ENCODE measurements at places on chromosomes 7 and 10.

- DNase-seq, result no peak
These were observed 17.7 kb downstream of the ZNF775 start for GRCh38 chr7:150396851-150397260.

GRCh38 chr10:96075977-96076376, 32.6 kb downstream of the CCNJ start:
- DNase-seq, result no peak

DNA sequence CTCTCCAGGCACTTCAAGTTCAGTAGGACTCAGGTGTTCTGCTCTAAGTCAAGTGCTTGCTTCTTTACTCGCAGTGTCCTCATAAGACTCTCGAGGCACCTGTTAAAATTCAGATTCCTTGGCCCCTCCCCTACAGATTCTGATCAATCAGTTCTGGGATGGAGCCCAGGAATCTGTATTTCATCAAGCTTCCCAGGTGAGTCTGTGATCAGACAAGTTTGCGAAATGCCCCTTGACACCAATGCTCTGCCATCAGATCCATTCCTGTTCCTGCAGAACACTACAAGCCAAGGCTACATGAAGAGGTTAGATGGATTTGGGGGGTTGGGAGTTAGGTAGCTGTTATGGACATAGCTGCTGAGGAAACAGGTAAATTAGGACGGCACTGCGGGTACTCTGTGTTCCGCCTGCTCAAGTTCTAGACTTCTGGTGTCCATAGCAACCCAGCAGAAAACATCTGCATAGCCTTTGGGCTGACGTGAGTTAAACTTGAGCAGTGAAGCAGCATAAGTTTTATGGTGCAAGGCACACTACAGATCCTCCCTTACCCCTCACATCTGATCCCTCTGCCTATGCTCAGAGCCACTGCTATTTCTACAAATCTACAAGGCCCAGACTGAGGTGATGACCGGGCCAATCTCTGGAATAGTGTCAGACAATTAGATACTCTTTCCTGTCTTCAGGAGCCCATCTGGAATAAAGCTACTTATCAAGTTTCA, 6.8 kb upstream of the NCOA4 start:
- no peak for DNase-seq

DNA sequence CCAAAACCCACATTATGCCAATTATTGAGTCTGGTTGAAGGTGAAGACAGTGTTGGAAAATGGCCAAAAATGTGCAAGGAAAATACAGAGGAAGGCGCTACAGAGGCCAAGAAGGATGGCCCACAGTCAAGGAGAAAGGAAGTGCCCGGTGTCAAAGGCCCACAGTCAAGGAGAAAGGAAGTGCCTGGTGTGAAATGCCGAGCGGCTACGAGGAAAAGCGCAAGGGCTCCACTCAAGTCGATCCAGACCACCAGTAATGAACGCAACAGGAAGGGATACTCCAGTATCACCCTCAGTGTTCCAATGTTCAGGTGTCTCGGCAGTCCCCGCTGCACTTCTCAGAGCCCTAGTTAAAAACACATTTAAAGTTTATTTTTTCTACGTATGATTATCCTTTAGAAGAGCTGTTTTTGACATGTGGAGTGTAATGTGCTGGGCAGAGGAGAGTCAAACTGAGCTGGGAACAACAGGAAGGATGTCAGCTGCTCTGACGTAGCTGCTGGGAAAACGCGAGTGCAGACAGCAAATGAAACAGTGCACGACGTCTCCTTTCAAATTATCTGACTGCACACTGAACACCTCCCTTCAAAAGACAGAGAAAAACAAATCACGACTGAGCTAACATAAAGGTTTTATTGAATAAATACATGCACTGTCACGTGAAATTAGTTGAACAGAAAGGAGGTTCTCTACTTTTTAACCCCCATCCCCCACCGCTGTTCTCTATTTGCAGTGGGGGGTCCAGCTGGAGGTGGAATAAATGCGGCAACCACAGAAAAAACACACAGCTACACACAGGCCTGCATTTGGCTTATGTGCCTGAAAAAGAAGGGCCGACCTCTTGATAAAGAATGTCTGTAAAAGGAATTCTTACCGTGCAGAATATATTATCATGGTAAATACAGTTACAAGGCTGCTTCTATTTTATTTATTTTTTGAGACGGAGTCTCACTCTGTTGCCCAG, 26.1 kb upstream of the NCAPG2 start:
- DNase-seq, result no peak

DNA sequence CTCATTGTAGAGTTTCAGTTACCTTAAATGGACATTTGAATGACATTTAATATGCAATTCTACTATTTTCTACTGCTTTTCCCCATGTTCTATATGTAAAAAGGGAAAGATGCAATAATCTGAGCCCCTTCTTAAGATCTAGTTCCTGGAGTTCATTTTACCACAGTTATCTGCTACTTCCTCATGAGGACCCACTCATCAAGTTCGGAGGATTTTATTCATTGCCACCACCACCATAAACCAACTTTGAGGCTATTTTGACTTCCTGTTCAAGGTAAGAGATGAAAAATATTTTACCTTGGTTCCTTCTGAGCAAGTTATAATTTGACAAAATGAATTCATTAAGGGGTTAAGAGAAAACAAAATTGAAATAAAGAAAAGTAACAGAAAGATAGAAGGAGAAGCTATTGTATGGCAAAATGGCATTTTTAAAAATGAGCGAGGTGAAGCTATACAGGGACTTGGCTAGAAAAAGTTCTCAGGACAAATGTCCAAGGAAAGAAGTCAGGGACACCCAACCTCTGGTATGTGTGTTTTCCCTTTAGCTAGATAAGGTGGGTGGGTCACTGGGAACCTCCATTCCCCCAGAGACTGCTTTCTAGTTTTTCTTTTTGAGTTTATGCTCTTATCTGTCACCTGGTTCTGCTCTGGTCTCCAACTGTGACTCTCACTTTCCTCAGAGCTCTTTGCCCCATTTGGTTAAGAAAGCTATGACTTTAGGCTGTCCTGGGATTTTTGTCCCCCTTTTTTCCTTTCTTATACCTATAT, 14.9 kb upstream of the FAM3C start:
- DNase-seq, result no peak

DNA sequence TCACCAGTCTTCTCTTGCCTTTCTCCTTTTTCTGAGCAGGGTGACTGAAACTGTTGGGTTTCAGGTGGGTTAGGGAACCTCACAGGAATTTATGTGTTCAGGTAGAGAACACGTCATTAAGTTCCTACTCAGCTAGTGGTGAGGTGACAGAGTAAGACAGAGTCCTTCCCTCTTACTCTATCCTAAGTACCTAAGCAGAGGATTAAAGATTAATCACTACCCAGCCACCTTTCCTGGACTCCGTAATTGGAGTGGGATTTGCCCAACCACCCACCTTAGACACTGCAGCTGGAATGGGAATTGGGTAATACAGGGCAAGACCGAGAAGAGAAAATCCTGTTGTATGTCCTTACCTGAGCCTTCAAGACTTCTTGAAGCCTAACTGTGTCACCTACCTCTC, 158.1 kb downstream of the LRRC4 start:
- no peak for DNase-seq

DNA sequence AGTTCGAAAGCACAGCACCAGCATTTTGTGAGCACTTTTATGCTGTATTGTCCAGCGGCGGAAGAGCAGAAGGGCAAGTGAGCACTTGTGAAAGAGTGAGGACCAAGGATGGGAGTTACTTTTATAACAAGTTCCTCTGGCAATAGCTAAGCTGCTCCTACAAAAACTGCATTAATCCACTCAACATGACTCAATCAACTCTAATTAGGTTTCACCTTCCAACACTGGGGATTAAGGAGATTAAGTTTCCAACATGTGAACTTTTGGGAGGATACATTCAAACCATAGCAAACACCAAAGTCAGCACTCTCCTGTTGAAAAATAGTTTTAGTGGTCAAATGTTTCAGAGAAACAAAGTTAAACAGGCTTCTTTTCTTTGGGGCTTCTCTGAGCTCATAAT, 844.5 kb downstream of the REEP3 start:
- no peak for DNase-seq

- DNase-seq, result no peak
These were observed 4.6 kb downstream of the HSPA12A start for GRCh38 chr10:116737627-116738327.

- DNase-seq, result no peak
These were observed 980.0 kb downstream of the CNTNAP2 start for GRCh38 chr7:147096629-147097028.

DNA sequence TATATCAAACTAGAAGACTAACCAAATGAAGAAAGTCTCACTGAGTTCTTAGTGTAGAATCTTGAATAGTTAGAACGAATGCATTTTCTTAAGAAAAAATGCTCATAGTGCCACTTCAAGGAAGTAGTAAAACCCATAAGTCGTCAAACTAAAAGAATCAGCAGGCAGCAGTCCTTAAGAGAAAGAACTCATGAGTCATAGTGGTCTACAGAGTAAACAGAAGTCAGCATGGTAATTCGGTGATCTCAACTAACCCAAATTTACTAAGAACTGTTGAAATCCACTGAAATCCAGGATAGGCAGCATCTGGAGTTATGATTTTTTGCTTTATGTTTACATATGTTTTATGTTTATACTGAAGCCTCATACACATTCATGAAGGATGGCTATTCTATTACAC, 256.2 kb downstream of the LHFPL3 start:
- DNase-seq, result peak; percentile 13

GRCh38 chr7:4724648-4725013, 42.5 kb downstream of the FOXK1 start:
- no peak for DNase-seq

DNA sequence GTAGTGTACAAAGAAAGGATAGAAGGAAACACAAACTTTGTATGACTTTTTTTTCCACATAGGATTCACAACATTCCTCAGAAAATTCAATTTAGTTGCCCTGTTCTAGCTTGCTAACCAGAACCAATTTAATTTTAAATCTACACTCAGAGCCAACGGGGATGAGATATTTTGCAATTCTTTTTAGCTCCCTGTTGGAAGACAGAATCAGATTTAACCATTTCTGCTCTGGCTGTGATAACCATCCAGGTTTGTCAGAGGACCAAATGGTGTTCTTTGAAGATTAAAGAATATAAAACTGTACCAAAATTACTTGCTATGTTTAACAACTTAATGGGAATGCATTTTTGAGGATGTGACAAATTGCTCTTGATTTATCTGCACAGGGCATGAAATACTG, 319.7 kb downstream of the HPSE2 start:
- no peak for DNase-seq

DNA sequence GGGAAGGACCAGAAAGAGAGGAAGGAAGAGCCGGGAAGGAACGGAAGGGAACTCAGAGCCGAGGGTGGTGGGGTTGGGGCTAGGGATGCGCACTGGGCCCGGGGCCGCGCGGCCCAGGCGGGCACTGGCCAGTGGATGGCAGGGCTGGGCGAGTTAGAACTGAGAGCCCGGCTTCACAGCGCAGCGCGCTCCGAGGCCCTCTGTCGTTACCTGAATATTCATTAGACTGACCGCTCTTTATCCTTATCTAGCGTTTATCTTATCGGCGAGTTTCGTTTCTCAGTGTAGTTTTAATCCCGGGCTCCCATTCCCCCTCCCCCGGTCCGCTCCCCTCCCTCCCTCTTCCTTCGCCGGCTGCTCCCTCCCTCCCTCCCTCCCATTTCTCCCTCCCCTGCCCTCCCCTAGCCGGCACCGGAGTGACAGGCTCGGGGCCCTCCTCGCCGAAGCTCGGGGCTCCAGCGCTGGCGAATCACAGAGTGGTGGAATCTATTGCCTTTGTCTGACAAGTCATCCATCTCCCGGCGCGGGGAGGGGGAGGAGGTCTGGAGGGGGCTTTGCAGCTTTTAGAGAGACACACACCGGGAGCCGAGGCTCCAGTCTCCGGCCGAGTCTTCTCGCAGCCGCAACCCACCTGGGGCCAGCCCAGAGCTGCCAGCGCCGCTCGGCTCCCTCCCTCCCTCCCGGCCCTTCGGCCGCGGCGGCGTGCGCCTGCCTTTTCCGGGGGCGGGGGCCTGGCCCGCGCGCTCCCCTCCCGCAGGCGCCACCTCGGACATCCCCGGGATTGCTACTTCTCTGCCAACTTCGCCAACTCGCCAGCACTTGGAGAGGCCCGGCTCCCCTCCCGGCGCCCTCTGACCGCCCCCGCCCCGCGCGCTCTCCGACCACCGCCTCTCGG, at the start of gene PAX2:
Gene PAX2, plus strand, starts transcription at position 596 of the 895 bp plus-strand sequence. CDS start 679 bp downstream, outside the sequence.
- no peak for DNase-seq

DNA sequence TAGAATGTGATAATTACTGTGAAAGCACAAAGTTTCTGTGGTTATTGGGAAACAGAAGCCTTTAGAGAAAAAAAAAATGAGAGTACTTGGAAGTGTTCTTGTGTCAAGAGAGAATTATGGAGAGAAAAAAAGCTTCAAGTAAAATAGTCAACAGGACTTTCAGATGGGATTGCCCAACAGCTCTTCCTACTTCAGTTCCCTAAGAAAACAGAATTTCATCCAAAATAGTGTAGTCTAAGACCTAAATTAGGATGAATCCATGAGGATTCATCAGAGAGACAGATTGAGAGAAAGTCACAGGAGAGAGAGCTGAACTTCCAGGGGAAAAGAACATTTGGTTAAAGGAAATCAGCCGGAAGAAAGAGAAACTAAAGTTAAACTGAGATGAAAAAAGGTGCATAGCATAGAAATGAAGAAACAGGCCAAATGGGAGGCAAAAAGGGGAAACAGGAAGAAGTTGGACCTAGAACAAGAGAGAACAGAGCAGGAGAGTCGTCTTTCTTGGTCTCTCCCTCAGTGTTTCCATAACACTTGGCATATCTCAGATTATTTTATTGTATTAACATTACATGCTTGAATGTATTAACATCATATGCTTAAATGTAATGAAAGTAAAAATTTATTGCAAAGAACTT, 2.5 kb downstream of the SCIN start:
- DNase-seq, result no peak

DNA sequence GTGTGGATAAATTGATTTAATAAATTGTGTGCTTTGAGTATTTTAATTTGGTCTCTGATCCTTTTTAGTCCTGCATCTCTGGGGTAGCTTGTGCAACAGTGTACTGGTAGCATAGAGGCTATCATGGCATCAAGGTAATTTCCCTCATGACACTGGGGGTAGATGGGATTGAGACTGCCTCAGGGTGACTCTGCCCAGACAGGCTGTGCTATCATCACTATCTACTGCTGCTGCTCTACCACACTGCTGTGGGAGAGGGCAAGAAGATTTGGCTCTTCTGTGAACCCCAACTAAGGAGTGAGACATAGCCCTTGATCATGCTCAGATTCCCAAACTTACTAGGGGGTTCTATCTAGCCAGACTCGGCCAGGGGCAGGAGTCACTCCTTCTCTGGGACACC, 43.6 kb upstream of the JAZF1 start:
- no peak for DNase-seq

- peak; percentile 4 for DNase-seq
These were observed 115.7 kb downstream of the TPK1 start for GRCh38 chr7:144720149-144720548.

DNA sequence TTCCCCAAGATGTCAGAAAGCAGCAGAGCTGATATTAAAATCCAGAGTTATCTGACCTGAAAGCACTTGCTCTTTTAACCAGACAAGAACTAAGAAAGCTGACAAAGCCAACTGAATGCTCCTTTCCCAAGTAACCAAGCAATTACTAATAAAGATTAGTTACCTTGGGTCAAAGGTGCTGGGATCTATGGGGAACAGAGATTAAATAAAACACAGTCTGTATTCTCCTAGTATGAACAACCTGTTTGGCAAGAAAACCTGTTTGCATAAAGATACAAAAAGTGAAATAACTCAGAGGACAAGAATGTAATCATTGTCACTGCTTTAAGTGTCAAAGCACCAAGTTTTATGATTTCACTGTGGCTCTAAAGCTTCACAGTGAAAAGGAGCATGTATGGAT, 35.7 kb downstream of the ITPRID1 start:
- no peak for DNase-seq
